ENCODE measurements at places on chromosomes 5 and 9.
A peak's percentile ranks its signal among the peaks of the same experiment; 100 is the strongest.

DNA sequence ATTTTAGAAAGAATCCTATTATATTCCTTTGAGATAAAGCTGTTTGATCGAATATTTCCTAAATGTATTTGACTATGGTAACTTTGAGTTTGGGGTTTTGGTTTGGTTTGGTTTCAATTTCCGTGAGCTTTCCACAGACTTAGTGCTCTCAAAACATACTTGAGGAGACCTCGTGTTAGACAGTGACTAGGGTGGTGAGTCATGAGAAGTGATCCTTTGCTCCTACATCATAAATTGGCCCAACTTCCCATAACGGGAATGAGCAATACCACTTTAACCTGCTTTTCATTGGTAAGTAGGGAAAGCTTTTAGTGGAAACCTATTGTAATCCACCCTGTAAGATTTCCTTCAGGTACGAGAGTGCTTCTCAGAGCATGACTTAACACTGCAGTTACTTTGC, 3.8 kb upstream of the RASEF start:
- no peak overlapping the region for H3K27ac ChIP-seq
- peaks cover 16% of the 10 kb centered on the region for H3K4me1 ChIP-seq
- no peaks in the 10 kb centered on the region for H3K36me3 ChIP-seq
- no peaks in the 10 kb centered on the region for H3K27me3 ChIP-seq
- H3K4me3 ChIP-seq = no peak overlapping the region

DNA sequence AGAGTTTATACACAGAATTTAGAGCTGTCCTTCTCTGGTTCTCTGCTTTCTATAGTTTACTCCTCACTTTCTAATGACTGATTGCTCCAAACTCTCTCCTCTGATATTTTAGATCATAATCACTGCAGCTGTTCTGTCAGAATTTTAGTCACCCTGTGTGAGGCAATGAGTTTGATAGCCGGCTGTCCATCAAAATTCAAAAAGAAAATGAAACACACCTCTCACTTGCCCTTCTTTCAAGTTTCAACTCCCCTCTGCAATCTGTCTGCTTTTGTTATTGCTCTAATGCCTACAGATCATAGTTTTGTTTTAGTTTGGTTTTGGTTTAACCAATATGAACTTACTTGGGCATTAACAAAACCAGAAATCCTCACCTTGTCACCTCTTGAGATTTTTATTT, 23.3 kb upstream of the ABLIM3 start:
- H3K36me3 ChIP-seq = no peaks in the 10 kb centered on the region
- H3K27ac ChIP-seq = no peak overlapping the region
- H3K4me3 ChIP-seq = no peak overlapping the region
- no peaks in the 10 kb centered on the region for H3K27me3 ChIP-seq
- H3K4me1 ChIP-seq = no peaks in the 10 kb centered on the region

DNA sequence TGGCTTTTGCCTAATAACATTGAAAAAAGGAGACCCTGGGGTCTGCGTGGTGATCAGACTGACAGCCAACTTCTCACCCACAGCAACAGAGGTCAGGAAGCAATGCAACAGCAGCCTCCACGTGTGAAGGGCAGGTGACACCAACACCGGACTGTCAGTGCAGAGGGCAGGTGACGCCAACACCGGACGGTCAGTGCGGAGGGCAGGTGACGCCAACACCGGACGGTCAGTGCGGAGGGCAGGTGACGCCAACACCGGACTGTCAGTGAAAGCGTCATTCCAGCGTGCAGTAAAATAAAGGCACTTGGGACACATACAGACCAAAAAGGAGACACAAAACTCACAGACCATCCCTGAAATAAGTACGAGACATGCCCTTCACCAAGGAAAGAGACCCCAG, 37.2 kb upstream of the CEP72 start:
- H3K27me3 ChIP-seq = no peaks in the 10 kb centered on the region
- no peaks in the 10 kb centered on the region for H3K4me1 ChIP-seq
- no peak for DNase-seq
- no peak overlapping the region for H3K27ac ChIP-seq
- no peaks in the 10 kb centered on the region for H3K36me3 ChIP-seq
- H3K4me3 ChIP-seq = no peak overlapping the region

GRCh38 chr5:150068961-150069645, 17.3 kb downstream of the CSF1R start:
- H3K4me3 ChIP-seq = no peak overlapping the region
- H3K36me3 ChIP-seq = no peaks in the 10 kb centered on the region
- no peaks in the 10 kb centered on the region for H3K27me3 ChIP-seq
- DNase-seq = no peak

DNA sequence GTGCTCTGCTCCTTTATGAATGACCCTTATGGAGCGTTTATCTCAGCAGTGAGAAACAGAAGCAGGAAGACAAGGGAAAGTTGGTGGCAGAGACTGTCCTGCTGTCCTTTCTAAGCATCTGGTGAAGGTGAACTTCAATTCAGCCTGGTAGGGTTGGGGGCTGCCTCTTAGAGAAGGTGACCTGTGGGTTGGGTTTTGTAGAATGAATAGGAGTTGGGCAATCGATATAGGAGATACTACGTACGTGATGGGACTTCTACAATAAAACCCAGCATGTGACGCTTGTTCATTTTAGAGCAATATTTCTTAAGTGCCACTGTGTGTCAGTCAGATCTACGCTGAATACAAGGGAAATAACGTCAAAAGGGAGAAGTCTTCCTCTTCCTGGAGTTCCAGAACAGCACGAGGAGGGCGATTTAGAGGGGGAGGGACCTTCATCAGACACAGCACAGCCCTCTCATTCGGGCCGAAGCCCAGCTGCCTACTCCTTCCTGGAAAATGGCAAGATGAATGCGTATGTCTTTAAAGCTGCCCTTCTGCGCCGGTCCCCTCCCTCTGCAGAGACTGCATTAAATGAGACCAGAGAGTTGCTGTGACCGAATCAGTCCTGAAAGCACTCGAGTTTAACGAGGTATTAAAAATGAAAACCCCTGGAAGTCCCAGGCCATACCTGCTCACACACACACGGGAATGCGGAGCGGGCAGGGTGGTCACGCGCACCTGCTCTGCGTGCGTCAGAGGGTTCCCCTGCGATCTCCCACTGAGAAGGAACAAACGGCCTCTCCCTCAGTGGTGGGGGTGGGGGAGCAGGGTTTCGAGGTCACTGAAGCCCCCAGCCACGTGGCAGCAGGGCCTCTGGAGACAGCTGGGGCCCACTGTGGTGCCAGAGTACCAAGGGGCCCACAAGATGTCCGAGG, 85.3 kb upstream of the SARDH start:
- peaks cover 8% of the 10 kb centered on the region for H3K4me1 ChIP-seq
- DNase-seq = no peak
- no peaks in the 10 kb centered on the region for H3K27me3 ChIP-seq
- H3K4me3 ChIP-seq = no peak overlapping the region

GRCh38 chr9:73153793-73154227, 2.1 kb downstream of the ANXA1 start:
- H3K27ac ChIP-seq = peak overlapping the region; percentile 91
- H3K4me1 ChIP-seq = peaks cover 81% of the 10 kb centered on the region
- H3K27me3 ChIP-seq = no peaks in the 10 kb centered on the region
- no peaks in the 10 kb centered on the region for H3K36me3 ChIP-seq
- peak overlapping the region; percentile 46 for H3K4me3 ChIP-seq
- DNase-seq = no peak

DNA sequence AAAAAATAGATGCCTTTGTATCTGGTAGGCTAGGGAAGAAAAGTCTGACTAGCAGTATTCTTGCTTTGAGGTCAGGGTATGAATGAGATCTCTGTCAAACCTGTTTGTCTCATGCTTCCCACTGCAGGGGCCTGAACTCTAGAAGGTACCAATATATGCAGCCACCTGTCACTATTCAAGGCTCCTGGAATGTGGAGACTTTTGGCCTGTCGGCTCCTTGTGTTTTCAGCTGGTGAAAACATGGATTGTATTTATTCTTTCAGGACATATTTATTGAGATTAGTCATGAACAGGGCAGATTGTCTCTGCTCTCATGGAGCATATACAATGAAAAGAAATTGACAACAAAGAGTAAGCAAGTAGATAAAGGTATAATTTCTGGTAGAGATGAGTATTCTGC, 255.8 kb downstream of the ARHGAP26 start:
- H3K4me1 ChIP-seq = peaks cover 16% of the 10 kb centered on the region
- no peak for DNase-seq
- H3K36me3 ChIP-seq = no peaks in the 10 kb centered on the region
- H3K4me3 ChIP-seq = no peak overlapping the region
- no peak overlapping the region for H3K27ac ChIP-seq

Measured in vagina (tissue), 2 donors.